ENCODE measurements at places on chromosomes 7 and 10.

- DNase-seq: no peak
Observed at GRCh38 chr10:19762026-19762425, 54.2 kb upstream of the PLXDC2 start.

DNA sequence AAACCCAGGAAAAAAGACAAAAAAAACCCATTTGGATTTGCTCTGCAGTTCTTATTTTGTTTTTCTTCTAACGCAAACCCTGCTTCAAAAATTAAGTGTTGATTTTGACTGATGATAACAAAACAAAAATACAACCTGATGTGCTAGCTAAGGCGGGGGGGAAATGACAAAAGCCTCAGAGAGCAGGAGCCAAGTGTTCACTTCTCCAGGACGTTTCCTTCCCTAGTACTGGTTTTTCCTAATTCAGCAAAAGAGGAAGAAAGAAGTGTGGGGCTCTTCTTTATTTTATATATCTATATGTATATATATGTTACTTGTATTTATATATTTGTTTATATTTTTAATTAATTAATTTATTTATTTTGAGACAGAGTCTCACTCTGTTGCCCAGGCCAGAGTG lies 28.0 kb downstream of the SNX10 start:
- no peak for DNase-seq

DNA sequence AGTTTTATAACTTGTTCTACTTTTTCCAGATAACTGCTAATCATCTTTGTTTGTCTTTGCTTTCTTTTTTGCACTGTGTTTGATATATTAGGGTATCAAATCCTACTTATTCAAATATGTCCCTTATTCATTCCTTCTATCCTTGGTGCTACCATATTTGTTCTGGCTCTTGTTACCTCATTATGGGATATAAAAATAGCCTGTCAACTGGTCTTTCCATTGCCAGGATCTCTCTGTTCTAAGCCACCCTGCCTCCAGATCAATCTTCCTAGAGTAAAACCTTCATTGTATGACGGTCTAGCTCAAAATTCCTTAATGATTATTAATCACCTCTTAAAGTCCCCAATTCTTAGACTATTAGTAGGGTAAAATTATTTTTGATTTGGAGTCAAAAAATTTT lies 25.2 kb downstream of the MET start:
- no peak for DNase-seq

GRCh38 chr7:98993024-98993897 lies 114.9 kb downstream of the TRRAP start:
- no peak for DNase-seq

DNA sequence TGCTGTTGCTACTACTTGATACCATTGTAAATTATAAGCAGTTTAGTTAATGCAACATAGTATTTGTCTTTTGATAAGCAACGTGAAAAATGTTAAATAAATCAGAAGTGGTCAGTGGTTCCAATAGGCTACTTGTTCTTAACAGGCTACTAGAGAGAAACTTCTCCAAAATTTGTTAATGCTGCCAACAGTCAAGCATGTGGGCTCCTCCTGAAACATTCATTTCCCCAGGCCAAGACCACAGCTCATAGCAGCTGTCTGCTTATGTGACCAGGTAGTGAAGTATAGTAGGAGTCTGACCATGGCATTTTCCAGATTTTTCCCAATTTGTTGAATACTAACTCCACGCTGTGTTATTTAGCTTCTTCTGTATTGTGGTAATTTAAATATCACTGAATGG lies 81.0 kb downstream of the CYP51A1 start:
- no peak for DNase-seq

DNA sequence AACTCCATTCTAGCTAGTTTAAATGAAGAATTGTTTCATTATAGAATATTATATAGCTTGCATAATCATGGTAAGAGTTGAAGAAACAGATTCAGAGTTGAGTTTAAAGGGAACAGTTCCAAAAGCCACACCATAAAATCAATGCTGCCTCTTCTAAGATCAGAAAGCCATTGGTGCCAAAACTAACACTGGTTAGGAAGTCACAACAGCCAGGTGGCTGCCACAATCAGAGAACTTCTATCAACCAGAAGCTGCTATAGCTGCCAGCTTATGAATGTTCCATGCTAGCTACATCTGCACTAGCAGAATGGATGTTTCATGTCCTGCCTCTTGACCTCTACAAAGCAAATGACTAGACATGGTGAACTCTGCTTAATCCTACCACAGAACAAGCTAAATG lies 583.1 kb upstream of the LRRN3 start:
- DNase-seq: no peak

GRCh38 chr7:52995676-52996075 lies 39.8 kb upstream of the POM121L12 start:
- DNase-seq: no peak

- no peak for DNase-seq
Observed at GRCh38 chr10:28915989-28916588, 238.8 kb downstream of the BAMBI start.

DNA sequence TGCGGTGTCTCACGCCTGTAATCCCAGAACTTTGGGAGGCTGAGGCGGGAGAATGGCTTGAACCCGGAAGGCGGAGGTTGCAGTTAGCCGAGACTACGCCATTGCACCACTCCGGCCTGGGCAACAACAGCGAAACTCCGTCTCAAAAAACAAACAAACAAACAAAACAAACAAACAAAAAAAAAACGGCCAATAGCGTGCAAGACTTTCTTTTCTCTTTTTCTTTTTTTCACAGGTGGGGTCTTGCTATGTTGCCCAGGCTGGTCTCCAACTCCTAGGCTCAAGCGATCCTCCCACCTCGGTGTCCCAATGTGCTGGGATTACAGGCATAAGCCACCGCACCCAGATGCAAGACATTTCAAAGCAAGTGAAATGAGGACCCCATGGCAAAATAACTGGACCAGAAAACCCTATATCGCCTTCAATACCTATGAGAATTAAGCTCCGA lies 1.6 kb downstream of the PSAP start:
- no peak for DNase-seq

- DNase-seq: no peak
Observed at GRCh38 chr7:55179931-55180682, 161.3 kb downstream of the EGFR start.
